ENCODE measurements at places on chromosomes 2 and 18.

GRCh38 chr2:85741833-85742455 lies 11.8 kb upstream of the ATOH8 start:
- no peak for DNase-seq

GRCh38 chr2:204743393-204743960 lies 198.2 kb downstream of the PARD3B start:
- DNase-seq: no peak

- no peak for DNase-seq
These were observed 40.6 kb upstream of the EPAS1 start for GRCh38 chr2:46256563-46257142.

DNA sequence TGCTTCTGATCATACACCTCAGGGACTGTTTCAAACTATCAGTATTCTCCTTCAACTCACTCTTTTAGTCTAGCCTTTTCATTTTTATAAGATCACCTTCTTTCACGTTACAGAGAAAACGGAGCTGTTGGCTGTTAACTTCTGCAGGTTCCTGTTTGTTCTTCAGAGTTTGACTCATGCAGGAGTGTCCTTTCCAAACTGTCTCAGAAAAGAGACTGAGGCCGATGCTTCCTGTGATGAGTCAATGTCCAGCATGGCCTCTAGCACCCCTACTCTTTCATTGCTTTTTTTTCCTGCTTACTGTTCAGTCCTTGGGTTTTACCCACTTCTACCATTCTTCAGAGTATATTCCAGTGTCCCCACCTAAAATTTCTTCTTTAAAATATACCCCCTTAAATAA lies 240.8 kb upstream of the RGPD4 start:
- DNase-seq: no peak

GRCh38 chr18:75865639-75866038 lies 438.1 kb upstream of the SMIM21 start:
- no peak for DNase-seq

DNA sequence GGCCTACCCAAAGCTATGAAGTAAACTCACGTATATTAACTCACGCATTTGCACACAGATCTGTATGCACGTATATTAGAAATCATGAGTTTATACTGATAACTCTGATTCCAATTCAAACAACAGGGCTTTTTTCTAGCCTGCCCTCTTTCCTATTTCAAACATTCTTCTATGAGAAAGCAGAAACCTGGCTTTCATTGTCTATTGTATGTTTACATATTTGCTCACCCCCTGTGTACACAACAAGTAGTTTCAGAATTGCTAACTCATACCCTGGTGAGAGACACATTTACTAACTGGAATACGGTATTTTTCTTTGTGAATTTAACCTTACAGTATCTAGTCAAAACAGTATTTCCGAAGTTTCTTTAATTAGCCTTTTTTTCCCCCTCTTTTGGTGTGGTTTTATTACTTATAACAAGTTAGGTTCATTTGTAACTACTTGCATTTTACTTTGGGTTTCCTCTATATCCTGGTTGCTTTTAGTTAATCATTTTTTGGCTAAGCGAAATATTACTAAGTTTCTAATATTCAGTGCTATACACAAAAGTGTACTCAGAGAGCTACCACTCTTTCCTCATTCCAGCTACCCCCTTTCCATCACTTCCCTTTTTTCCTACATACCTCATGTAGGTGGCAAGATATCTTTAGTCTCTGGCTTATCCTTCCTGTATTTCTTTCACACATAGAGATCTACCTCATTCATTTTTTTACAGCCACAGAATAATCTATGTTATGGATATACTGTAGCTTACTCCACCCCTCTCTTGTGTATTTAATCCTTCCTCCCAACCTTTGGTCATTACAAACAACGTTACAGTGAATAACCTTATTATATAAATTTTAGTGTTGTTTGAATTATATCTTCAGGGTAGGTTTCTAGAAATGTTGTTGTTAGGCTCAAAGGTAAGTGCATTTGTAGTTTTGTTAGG lies 112.7 kb upstream of the BCL2L11 start:
- no peak for DNase-seq

GRCh38 chr18:37838083-37838482 lies 272.5 kb upstream of the CELF4 start:
- no peak for DNase-seq

- no peak for DNase-seq
These were observed 22.9 kb downstream of the IL36A start for GRCh38 chr2:113028112-113028511.
